ENCODE measurements at places on chromosomes 7 and 10.

GRCh38 chr7:108091461-108091831 lies 38.7 kb downstream of the LAMB4 start:
- no peak for DNase-seq

- no peak for DNase-seq
Measured at GRCh38 chr10:58064714-58065528, 202.8 kb downstream of the IPMK start.

DNA sequence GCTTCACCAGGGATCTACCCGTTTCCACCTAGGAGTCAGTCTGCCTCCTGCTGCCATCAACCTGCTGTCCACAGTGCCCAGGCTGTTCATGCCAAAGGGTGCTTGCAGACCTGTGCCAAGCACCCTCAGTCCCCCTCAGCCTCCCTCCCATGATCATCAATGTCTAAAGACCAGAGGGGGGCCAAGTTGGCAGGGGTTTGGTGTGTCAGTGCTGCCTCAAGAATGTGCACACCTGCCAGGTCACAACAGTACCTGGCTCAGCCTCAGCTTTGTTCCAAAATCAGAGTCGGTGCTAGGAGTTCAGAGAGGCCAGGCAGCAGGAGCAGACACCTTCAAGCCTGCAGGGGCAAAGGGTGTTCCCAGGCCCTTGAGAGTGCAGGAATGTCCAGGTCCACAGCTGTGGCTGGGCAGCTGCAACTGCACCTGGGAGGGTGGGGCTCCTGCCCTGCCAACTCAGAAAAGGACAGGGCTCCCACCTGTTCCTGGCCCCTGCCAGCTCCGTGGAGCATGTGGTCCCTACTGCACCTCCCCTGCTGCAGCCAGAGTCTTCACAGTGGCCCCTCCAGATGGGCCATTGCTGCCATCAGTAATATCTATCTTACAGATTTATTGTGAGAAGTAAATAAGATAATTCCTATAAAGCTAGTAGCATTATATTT lies 219.5 kb downstream of the POLR1F start:
- DNase-seq, result no peak

DNA sequence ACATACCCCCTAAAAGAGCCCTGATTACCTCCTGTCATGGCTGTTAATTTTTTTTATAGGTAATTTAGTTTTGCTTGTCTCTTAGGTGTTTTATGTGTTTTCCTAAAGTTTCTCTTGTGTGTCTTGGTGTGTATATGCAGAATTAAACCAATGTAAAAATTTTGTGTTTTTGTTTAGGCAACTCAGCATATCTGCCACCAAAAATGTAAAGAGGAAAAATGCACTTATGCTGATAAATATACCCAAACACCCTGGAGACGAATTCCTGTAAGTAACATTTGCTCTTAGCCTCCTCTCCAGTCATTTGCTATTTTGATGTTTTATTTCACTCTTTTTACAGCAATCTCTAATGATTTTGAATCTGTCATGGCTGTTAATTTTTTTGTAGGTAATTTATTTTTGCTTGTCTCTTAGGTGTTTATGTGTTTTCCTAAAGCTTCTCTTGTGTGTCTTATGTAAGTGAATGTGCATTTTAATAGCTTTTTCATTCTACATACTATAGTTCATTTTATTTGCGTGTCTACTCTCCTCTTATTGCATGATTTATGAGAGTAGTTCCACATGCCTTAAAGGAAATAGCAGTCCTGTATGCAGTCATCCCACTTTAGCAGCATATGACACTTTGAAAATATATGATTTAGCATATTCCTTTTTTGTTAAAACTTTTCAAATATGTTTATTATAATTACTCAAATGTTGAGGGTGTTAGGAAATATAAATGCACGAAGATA lies 149.2 kb downstream of the CCSER2 start:
- DNase-seq, result no peak

GRCh38 chr7:5599543-5600200 lies 176.0 kb upstream of the TNRC18 start:
- no peak for DNase-seq

DNA sequence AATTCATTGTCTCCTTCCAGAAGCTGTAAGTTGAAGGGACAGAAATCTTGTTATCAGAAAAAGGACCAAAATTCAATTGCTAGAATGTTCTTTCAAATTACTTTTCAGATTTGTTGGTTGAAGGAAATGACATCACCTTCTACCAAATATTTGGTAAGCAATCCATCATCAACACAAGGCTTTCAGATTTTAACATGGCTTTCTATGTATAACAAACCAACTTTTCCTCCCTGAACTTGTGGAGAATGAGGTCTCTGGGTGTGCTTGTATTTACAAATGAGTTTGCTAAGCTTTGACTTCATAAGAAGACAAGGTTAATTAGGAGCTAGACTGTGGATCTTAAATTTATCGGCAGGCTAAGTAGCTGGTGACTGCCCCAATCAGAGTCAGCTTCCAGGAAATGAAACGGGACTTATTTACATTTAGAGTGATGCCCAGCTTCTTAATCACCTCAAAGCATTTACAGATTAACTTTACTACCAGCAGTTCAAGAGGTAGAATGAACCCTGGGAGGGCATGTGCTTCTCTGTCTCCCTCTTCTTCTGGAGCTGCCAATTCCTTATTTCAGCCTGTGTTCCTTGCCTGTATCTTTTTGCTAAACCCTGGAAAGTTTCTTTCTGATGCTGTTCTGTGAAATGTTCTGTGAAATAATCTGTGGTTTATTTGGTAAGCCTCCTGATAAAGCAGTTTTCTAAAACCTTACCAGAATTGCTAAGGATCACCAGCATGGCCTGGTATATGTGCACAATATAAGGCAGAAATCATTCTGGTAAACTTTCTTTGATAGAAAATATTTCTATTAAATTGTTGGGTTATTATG lies 248.8 kb upstream of the FZD8 start:
- DNase-seq, result no peak

DNA sequence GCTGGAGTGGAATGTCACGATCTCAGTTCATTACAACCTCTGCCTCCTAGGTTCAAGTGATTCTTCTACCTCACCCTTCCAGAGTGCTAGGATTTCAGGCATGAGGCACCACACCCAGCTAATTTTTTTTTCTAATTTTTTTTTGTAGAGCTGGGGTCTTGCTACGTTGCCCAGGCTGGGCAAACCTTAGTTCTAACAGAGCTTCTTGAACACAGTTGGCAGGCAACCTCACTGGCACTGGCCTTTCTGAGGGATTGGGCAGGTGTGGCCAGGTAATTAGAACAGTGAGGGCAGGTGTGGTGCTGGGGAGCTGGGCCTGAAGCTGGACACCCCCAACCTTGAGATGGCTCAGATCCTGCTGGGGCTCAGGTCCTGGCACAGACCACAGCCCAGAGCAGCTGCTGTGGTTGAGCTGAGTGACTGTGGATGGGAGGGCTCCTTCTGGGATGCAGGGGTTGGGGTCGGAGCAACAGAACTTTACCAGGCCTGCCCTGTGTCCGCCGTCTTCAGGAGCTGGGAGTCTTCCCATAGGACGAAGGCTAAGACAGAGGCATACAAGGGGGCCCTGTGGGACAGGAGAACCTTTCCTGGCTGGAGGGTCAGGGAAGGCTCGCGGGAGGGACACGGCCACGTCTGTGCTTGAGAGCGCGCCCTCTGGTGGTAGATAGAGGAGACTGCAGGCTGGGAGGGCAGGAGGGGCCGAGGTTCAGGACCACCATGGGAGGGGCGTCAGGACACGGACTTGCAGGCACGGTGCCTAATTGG lies 48.2 kb downstream of the COL26A1 start:
- no peak for DNase-seq

Measured in left lung (tissue), 14 donors.